Stimulated activated CD4-positive, alpha-beta T cell treated with anti-CD3 and anti-CD28 coated beads, TNF-alpha, amount 100 ng/mL, for 24 hours (primary cell): ENCODE measurements at places on chromosomes 12 and 14.

- no peak for DNase-seq
Measured at GRCh38 chr14:85576848-85577542, 47.1 kb downstream of the FLRT2 start.

DNA sequence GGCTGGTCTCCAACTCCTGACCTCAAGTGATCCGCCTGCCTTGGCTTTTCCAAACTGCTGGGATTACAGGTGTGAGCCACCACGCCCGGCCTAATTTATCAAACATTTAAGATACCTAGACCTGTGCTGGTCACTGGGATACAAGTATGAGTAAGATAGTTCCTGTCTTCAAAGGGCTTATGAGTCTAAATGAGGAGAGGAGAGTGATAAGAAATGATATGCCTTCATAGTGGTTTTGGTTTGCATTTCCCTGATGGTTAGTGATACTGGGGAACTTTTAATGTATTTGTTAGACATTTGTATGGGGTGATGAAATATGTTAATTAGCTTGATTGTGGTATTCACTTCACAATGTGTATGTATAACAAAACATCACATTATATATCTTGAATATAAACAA is 21.2 kb downstream of the TMED10 start:
- DNase-seq: no peak

GRCh38 chr14:90554341-90554740 is 157.5 kb downstream of the CALM1 start:
- DNase-seq: no peak

- no peak for DNase-seq
Measured at GRCh38 chr12:2183556-2184541, 131.1 kb downstream of the CACNA1C start.

DNA sequence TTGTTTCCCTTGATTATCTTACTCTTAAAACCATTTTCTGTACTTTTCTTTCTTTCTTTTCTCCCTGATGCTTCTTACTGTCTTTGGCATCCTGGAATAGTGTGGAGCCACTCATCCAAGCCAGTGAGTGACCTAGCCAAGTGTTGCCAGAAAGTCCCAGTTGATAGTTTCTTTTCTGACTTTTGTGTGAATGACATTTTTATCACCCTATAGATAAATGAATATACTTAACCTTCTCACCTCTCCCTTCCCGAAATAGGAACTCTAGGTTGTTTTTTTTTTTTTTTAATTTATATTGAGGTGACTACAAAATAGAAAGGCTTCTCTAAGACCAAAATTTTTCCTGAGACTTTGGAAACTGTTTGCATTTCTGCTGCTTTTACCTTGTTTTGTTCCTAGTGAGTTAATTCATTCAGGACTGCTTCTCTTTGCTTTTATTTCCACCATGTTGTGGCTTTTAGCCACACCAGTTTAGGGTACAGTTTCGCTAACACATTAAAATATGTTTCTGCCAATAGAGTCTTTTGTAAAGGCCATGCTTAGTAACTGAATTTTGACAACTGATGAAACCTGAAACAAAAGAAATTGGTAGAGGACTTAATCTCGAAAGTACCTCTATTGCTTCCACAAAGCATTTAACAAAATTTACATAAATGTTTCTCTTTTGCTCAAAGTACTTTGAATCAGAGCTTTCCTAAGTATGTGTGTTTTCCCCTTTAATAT is 194.6 kb downstream of the ERC1 start:
- DNase-seq: no peak

DNA sequence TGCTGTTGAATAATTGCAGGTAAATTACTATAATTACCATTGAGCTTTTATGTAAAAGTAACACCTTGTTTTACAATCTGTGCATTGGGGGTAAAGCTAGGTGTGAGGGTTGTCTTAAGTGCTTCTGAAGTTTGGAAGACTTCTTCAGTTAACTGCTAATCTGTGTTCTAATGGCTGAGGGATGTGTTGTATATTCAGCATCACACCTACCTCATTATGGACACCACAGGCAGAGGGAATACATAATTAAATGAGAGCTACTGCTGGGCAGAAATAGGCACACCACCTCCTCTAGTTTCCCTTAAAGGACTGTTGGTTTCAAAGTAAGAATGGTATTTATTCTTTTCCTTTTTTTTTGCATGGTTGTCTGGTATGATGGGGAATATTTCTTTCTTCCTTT is 502.3 kb upstream of the RGS6 start:
- no peak for DNase-seq

DNA sequence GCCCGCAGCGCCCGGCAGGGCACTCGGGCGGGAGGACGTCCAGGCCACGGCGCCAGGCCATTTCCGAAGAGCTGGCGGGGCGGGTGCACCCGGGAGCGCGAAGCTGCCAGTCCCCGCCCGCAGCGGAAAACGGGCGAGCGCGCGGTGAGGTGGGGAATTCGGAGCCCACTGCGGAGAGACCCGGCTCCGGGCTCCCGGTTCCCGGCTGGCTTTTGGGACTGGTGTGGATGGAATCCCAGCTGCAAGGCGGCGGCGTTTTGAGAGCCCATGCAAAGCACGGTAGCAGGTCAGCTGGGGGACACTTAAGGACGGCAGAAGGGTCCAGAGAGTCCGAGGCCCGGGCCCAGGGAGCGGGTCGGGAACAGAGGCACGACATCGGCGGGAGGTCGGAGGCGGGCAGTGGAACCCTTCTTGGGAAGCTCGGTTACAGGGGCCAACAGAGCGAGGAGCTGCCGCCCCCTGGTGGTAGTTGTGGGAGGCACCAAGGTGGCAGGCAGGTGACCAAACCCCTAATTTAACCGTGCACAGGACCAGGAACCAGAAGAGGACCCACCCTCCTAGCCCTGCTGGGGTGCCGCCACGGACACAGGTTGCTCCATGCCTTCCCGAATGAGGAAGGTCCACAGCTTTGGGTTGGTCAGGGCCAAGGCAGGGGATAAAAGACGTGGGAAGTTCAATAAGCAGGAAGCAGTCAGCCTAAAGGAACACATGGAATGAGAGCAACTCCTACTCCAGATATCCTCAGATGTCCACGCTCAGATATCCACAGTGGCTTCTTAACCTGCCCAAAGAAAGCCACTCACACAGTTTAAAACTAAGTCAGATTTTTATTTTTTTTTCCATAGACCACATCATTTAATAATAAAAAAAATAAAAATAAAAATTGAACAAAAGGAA is 685 bp upstream of the CDH24 start:
- DNase-seq: peak; percentile 89

- DNase-seq: no peak
Measured at GRCh38 chr14:101371799-101372793, 189.2 kb upstream of the DIO3 start.

- DNase-seq: no peak
Measured at GRCh38 chr14:103522649-103523574, at the start of gene CKB. Gene CKB, minus strand, starts transcription at chr14:103522830. Its CDS starts 337 bp downstream, at chr14:103522493.

DNA sequence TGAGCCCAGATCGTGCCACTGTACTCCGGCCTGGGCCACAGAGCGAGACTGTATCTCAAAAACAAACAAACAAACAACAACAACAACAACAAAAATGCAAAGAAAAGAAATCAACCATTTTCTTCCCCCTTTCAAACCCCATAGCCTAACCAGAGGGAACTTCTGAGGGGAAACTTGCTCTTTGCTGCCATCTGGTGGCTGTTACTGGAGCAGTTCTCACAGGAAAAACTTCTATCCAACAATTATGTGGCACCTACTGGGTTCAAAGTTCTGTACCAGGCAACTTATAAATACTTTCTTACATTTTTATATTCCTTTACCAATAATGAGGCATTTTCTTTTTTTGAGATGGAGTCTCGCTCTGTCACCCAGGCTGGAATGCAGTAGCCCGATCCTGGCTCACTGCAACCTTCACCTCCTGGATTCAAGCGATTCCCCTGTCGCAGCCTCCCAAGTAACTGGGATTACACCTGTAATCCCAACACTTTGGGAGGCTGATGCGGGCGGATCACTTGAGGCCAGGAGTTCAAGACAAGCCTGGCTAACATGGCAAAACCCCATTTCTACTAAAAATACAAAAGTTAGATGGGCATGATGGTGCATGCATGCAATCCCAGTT is 50.9 kb upstream of the BICDL1 start:
- DNase-seq: peak; percentile 58

DNA sequence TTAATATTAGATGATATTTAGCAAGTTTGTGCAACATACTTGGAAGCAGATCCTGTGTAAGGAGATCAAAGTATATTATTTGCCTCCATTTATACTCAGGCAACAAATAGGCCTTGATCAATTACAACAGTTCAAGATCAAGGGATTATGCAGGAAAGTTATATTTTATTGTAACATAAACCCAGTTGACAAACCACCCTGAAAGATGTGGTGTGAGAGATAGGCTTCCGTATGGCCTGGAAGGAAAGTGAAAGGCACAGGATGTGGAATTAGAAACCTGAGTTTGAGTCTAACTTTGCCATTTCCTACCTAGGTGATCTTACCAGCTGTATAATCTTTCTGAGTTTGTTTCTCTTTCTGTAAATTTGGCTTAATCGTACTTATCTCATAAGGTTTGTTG is 284.1 kb downstream of the BMP4 start:
- no peak for DNase-seq

GRCh38 chr14:35046751-35047536 is 872 bp downstream of the FAM177A1 start:
- peak; percentile 13 for DNase-seq

GRCh38 chr12:110343736-110344555 is 59.6 kb downstream of the ANAPC7 start:
- no peak for DNase-seq

DNA sequence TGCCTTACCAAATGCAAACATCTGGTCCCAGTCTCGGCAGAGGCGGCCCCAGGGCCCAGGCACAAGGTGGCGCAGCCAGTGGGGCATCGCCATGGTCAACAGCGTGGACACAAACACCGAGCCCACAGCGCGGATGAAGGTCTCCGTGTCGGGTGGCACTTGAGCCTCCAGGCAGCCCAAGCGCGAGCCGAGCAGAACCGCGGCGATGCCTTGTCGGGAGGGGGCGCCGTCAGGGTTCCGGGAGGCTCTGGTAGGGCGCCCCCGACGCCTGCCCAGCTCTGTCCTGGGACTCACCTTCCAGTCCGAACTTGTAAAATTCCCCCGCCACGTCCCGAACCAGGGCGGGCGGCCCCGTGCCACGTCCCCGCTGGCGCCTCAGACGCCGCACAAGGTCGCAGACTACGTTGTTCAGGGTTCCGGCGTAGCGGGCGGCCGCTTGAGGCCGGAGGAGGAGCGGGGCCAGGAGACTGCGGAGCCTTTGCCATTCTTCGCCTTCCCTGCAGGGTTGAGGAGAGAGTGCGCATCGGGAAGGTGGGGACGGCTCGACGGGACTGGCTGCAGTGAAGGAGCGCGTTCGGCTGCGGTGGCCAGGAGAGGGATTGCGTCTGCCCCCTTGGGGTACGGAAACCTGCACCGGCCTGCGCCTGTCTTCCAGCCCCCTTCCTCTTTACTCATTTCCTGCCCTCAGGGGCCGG is 1.7 kb downstream of the CYP27B1 start:
- DNase-seq: peak; percentile 68

DNA sequence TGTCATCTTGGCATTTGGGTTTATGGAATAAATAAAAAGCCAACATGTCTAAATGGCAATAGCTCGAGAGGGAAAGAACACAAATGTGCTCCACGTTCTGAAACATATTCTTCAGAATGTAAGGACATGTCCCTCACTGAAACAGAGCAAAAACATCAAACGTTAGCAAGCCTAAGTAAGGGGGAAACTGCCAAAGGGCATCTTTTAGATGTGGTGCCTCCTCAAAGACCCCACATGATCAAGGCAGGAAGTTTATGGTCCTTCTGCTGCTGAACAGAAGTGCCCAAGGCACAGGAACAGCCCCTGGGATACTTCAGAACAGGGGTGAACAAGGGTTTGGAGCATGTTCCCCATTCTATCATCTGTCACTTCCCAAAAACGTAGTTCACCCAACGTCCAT is 227.0 kb downstream of the ANO2 start:
- no peak for DNase-seq

DNA sequence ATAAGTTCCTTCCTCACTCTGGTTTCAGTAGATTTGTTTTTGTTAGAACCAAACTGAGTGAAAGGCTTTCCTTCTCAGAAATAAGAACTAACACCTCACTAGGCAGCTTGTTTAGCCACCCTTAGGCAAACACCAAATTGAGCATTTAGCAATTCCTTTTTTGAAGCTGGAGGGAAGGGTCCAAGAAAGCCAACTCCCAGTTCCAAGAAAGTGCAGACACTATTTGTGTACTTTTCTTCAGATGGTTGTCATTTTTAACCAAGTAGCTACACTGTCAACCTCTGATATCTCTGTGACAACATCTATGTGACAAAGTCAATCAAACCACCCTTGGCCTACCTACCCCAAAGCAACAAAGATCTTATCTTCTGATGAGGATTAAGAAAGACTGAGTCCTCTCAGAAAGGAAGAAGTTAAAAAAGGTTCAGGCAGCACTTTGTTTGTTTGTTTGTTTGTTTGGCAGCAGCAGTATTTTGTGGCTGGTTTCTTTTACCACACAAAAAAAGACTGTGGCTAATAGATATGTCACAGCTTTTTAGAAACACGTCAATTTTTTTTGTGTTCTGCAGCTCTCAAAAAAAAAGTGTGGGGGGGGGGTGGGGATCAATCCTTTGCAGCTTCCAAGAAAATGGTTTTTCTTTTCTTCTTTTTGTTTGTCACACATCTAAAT is 203.8 kb downstream of the CRADD start:
- DNase-seq: no peak

DNA sequence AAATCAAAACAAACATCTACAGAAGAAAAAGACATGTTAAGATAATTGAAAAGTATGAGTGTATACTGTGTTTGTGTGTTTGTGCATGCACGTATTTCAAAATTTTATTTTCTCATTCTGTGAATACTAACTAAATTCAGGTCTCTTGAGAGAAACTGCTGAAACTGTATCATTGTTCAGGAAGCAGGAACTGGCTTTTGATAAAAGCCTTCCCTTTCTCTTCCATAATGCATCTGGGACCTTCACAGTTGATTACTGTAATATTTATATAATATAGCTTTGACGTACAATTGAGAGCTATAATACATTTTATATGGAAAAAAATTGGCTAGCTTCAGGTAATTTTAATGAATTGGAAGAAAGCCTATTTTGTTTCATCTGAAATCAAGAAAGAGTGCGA is 993.5 kb downstream of the SLC6A15 start:
- DNase-seq: no peak

DNA sequence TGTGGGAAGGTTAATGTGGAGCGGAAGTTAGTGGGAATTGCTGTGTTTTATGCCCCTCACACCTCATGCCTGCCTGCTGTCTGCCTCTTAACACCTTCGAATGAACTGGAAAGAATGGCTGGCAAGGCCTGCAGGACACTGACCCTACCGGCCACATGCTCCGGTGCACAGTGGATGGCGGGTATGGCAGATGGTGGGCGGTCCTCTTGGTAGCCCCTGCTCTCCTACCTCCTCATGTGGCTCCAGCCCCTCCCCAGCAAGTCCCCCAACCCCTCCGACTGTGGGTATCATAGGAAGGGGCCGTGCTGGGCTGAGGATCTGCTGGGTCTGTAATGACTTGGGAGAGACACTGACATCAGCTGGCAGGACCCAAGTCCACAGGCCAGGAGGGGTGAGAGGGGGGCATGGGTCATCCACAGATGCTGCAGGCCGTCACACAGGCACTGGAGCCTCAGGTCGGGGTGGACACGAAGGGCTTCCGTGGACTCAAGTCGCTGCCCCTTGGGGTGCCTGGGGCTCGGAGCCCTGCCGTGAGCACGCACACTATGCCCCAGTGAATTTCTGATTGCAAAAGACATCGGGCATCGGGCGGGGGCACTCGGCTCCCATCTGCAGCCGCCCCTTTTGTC is 77.4 kb downstream of the KIF26A start:
- no peak for DNase-seq

- DNase-seq: no peak
Measured at GRCh38 chr12:57372233-57372632, 58.6 kb downstream of the R3HDM2 start.
